ENCODE measurements at places on chromosomes 1 and 21.

- DNase-seq: no peak
These were observed 137.1 kb downstream of the LIPI start for GRCh38 chr21:14073615-14074014.

DNA sequence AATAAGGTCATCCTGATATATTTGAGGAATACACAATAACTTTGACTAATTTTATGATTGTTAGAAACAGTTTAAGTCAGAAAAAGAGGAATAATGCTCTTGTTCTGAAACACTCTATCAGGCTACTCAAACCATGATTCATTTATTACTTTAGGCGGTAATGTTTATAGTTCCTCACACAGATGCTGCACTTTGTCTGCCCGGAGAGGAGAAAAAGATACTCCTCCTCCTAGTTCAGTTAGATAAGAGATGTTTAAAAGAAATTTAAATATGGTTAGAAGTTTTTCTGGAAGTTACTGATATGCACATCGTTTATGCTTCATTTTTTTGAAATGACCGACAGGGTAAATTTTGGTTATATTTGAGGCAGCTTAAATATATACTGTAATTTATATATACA is 103.0 kb downstream of the ZMYM4 start:
- no peak for DNase-seq

DNA sequence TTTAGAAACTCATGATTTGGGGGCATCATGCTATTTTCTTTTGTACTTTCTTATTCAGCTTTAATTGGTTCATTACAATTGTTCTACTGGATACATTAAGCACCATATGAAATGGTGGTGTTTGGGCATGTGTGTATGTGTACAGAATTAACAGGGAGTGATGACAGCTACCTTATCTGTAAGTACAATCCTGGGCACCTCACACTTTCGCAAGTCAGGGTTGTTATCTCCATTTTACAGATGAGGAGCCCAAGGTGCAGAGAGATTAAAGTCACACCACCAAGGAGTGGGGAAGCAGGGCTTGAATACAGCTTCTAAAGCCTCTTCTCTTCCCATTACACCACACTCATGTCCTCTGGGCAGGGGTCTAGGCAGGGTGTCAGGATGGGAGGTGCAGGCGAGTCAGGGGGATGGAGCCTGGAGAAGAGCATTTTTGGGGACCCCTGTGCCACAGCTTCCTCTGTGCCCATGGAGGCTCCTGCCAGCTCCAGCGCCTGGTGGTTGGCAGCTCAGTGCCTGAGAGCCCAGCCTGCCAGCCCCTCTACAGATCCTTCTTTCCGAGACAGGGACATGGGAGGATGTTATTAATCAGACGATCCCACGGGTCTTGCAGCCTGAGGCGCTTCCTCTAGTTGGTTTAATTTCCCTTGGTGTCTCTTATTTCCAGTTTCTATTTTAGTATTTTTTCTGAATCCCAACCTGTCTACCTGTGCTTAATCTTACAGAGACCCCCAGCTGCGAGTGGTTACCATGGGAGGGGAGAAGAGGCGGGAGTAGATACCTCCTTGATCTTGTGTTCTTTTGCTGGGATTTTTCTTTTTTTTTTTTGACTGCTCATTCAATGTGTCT is 126.2 kb upstream of the CD34 start:
- DNase-seq: no peak

GRCh38 chr1:38031513-38031866 is 15.1 kb downstream of the POU3F1 start:
- DNase-seq: no peak

- no peak for DNase-seq
These were observed 59.4 kb upstream of the DUSP10 start for GRCh38 chr1:221801251-221801661.

DNA sequence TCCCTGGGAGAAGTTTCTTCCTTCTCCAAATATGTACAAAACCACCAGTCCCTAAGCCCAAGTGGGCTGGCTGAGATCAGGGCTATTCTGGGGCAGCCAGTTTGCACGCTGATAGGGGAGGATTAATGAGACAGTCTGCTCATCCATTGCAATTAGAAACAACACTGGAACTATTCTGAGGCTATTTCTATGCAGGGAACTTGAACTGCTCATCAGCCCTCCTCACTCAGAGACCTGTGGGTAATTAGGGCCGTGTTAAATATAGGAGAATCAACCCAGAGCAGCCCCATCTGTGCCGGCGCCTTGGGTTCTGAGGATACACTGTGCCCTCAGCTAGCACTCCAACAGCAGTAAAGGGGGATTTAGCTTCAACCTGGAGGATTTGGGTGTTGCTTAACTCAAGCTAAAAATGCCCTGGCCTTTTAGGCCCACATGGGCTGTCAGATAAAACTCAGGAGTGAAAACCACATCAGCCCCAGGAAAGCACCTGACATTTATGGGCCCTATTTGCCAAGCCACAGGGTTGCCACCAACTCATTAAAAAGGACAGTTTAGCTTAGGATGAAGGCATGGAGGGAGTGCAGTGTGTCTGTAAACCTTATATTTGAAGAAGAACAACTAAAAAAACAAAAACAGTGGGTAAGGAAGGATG is 53.9 kb downstream of the DUSP10 start:
- no peak for DNase-seq

DNA sequence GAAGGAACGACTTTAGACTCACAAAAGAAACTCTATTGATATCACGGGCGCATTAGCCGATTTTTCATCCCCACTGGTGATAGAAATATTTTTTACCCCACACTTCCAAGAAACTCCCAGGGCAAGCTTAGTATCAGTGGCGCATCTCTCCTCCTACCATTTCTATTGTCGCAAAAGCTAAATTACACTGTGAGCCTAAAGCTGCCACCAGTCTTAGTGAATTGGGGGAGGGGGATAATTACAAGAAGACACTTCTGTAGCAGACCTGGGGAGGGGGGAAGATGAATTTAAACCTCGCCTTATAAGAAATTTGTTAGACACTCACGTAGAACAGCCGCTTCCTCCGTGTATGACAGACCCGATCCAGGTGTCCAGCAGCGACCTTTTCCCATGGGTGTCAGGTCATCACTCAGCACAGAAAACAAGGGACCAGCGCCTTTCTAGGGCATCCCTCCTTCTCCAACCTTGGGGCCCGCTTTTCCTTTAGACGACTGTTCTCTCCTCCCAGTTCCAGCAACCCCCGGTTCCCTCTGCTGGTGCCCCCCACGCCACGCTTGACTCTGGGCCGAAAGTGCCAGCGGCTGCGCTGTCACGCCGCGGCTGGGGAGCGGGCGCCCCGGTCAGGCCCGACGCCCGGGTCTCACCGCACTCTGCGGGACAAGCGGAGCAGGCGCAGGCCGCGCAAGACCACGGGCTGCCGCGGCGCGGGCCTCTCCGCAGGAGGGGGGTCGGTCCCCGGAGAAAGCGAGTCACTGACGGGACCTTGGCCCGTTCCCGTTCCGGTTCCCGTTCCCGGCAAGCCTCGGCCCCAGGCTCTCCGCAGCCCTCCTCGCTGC is 821 bp downstream of the PHC2 start:
- DNase-seq: no peak

GRCh38 chr1:5456090-5456811 is 536.0 kb downstream of the NPHP4 start:
- no peak for DNase-seq

DNA sequence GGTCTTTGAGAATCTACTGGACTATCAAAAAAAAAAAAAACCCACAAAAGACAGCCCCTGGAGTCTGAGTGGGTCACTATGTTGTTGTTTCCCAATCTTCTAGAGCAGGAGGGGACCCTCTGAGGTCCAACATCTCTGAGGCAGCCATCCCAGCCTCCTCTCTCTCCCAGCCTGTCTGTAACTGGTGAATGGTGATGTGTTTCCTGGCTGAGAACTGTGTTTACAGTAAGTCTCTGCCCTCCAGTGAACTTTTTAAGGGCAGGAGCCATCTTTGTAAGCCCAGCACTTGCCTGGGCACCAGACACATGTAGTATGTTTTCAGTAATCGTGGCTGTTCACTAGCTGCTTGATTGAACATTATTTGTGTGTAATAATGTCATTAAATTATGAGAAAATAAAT is 85.7 kb downstream of the SPATA46 start:
- no peak for DNase-seq

GRCh38 chr1:96538883-96539282 is 182.7 kb upstream of the PTBP2 start:
- DNase-seq: no peak

DNA sequence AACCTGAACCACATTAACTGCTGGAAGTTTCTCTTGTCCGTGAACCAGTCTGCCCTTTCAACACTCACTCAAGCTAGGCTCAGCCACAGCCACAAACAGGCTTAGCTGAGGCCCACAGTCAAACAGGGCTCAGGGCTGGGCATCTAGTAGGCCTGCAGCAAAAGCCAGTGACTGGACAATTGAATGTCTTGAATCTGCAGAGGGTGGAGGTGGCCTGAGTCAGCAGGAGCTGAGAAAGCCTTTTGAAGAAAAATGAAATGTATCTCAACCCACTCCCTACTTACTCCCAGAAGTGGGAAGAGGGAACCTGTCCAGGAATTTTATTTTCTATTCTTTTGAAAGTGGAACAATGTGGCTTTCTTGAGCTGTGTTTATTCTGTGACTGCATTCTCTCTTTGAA is 95.4 kb downstream of the PTPRU start:
- no peak for DNase-seq

GRCh38 chr1:241918879-241919278 is 38.7 kb upstream of the BECN2 start:
- DNase-seq: no peak

DNA sequence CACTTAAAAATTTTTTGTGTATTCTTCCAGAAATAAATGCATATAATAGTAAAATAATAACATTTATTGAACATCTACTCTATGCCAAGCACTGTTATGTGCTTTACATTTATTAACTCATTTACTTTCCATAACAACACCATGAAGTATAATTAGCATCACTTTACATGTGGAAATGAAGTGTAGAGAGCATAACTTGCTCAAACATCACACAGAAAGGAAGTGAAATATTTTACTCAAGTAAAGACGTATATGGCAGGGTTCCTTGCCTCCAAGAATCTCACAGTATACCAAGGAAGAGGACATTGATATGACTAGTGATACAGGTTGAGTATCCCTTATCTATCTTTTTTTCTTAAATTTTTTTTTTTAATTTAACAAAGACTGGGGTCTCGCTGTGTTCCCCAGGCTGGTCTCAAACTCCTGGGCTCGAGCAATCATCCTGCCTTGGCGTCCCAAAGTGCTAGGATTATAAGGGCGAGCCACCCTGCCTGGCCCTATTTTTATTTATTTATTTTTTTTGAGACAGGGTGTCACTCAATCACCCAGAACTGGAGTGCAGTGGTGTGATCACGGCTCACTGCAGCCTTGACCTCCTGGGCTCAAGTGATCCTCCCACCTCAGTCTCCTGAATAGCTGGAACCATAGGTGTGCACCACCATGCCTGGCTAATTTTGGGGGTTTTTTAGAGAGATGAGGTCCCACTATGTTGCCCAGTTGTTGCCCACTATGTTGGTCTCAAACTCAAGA is 7.7 kb upstream of the CLIC4 start:
- no peak for DNase-seq

GRCh38 chr1:76219366-76219818 is 144.8 kb downstream of the ST6GALNAC3 start:
- DNase-seq: no peak

- no peak for DNase-seq
These were observed 139.2 kb upstream of the KLHDC7A start for GRCh38 chr1:18341291-18342069.

DNA sequence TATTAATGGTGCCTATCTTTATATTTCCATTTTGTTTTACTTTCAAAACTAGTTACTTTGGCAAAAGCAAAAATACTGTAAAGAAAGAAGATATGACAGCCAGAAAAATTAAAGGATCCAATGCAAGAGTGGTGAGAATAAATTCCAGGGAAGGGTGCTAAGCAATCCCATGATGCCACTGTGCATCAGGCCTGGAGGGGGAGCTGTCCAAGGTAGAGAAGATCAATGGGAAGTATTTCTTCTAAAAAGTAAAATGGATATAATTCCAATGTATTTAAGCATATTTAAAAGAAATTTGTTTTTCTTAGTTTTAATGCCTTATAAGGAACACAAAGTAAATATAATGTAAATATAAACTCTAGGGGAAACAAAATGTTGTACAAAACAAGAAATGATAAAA is 1382.2 kb upstream of the B3GALT2 start:
- DNase-seq: no peak

GRCh38 chr1:154404511-154404931 is 622 bp upstream of the IL6R start:
- DNase-seq: no peak

GRCh38 chr1:244865028-244865371 is 657 bp upstream of the HNRNPU start:
- DNase-seq: no peak

- no peak for DNase-seq
These were observed 118.9 kb downstream of the TOMM20 start for GRCh38 chr1:235009561-235010306.

DNA sequence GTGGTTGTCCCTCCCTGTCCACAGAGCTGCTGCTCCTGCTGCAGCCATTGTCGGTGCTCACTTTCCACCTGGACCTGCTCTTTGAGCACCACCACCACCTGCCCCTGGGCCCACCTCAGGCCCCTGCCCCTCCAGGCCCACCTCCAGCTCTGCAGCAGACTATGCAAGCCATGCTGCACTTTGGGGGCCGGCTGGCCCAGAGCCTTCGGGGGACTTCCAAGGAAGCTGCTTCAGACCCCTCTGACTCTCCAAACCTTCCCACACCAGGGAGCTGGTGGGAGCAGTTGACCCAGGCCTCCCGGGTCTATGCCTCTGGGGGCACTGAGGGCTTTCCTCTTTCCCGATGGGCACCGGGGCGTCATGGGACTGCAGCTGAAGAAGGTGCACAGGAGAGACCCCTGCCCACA is 5.9 kb downstream of the RUSC1 start:
- DNase-seq: no peak

GRCh38 chr1:2574350-2574749 is 12.2 kb upstream of the PRXL2B start:
- DNase-seq: no peak

- no peak for DNase-seq
These were observed 145.0 kb downstream of the DHRS3 start for GRCh38 chr1:12472798-12473551.

- DNase-seq: no peak
These were observed 135.8 kb upstream of the AJAP1 start for GRCh38 chr1:4518621-4519020.

- no peak for DNase-seq
These were observed 21.4 kb downstream of the PRRC2C start for GRCh38 chr1:171506525-171507304.

GRCh38 chr21:28762357-28762735 is 230.3 kb downstream of the LTN1 start:
- no peak for DNase-seq

- DNase-seq: no peak
These were observed 68.9 kb downstream of the CDC7 start for GRCh38 chr1:91569411-91570119.

DNA sequence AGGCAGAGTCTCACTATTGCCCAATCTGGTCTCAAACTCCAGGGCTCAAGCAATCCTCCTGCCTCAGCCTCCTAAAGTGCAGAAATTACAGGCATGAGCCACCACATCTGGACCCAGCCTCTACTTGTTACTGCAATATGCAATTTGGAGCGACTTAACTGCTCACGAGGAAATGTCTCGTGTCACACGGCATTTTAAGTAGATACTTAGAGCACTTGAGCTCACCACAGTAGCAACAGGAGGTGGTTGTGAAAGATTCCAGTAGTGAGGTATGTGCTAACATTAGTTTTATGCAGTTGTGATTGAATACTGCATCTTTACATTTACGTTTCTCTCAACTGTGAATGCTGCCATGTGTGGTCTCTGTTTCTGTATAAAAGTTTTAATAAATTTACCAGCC is 5.8 kb upstream of the NDUFV3 start:
- DNase-seq: no peak
